ENCODE measurements at places on chromosomes 3 and 15.

- DNase-seq: no peak
These were observed 121.8 kb upstream of the CADM2 start for GRCh38 chr3:84836961-84837360.

DNA sequence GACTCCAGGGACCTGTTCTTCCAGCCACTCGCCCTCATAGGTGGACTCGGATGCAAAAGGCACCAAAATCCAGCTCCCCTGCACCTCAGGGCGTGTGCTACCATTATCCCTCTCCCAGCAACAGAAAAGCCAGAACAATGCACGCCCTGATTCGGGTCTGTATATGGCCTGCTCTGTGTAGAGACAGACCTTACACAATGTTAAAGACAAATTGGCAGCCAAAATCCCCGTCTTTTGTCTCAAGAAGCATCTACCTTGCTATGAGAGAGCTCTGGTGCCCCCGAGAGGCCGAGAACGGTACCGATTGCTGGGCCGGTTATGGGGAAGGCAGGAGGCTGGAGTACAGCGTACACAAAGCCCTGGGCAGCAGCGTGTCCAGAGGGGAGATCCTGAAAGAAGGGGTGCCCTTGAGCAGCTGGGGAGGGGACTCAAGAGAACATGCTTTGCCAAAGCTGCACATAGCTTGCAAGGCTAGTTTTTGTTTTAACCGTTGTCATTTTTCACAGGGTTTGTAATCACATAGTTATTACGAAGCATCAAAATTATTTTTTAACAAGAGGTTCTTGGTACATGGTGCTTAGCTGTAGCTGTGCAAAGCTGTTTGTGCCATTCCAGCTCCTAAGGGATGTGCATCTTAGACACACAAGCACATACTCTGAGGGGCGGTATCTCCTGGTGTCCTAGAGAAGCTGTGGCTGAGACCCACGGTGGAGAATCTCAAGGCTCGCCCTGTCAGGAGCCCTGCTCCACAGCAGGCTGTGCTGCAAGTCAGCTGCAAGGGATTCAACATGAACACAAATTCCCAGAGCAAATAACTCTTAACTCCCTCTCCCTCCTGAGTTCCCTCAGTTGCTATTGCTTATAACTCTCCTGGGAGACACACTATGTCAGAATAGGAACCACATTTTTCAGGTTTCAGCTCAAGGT lies 461.5 kb upstream of the PPP2R3A start:
- DNase-seq: no peak

GRCh38 chr15:27482287-27482686 lies 511.3 kb downstream of the GABRG3 start:
- no peak for DNase-seq

DNA sequence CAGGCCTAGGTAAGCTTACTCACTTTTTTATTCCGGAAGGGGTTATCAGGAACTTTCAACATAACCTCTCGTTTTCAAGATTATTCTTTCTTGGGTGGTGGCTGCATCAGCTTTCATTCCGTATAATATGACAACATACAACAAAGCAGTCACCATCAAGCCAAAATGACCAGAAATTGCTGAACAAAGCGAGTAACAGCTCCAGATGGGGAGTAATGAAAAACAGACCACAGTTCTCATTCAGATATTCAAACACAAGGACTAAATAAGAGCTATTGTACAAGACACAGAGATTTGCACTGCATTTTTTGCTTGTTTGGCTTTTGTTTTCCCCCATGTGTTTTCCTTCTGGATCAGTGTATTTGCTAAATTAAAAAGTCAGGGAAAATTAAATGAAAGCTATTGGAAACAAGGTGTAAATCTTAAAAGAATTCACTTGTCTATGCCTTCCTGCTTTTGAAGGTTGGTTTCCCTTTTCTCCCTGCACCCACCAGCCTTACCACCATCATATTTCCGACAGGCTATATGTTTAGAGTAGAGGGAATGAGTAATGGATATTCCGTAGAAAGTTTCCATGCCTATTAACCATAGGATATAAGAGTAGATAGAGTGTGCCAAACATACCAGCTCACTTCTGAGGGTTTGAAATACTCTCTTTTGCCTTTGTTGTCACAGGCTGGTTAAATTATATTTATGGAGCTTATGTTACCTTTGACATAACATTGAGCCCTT lies 213.6 kb downstream of the RBMS3 start:
- DNase-seq: no peak

- DNase-seq: no peak
These were observed 6.1 kb downstream of the RASSF1 start for GRCh38 chr3:50334339-50335075.

GRCh38 chr15:31953478-31953877 lies 76.8 kb upstream of the CHRNA7 start:
- DNase-seq: no peak
